ENCODE measurements at places on chromosomes 6 and 20. TPM values are rescaled to one million over a fixed set of nuclear protein-coding genes. Genes with fewer than 3 reads are reported as not detected.

Gene PNPLA1
- total RNA-seq = not detected

Gene KIF16B
- total RNA-seq = 9.6 TPM

Gene ETV7
- 10.0 TPM for total RNA-seq

Gene MMP24
- 0.12 TPM for total RNA-seq

Gene GRM4
- not detected for total RNA-seq

Gene HLA-DQA1
- total RNA-seq = 89.7 TPM

All from T-helper 1 cell treated with Interleukin-12 subunit alpha and Interleukin-12 subunit beta and Interleukin-4 antibody, amounts not matched to agents 30 ng/mL and 1 ng/mL, for 36 hours (primary cell).